Neural crest cell (in vitro differentiated cells): ENCODE measurements at places on chromosomes 1 and 21. TPM values are rescaled to one million over a fixed set of nuclear protein-coding genes. Genes with fewer than 3 reads are reported as not detected.

DNA sequence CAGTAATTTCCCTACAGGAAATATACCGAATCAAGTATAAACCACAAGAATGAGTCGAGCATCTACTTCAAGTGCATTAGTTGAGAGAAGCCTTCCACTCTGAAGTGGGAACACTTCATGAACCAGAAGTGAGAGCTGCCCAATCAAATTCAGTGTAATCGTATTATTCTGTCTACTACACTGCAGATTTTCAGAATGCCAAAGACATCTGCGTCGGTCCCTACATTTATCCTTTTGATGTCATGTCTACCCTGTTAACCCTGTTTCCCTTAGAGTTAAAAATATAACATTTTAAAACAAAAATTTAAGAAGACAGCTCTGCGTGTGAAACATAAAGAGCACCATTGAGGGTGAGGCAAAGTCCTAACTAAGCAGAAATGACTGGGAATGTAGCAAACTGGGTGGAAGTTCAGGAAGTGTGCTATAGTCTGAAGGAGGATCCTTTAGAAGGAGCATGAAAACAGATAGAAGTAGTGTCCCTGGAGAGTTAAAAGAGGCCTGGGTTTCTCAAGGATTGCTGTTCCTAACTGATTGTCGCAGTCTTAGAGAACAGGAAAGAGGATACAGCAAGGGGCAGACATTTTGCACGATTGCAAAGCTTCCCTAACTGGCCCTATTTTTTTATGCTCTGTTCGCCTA lies 291.2 kb downstream of the PTPRC start:
- peak overlapping the region; percentile 75 for H3K4me3 ChIP-seq
- no peaks in the 10 kb centered on the region for H3K27me3 ChIP-seq
- no peaks in the 10 kb centered on the region for H3K36me3 ChIP-seq
- peaks cover 36% of the 10 kb centered on the region for H3K4me1 ChIP-seq

- H3K4me3 ChIP-seq, result no peak overlapping the region
- H3K4me1 ChIP-seq, result peaks cover 10% of the 10 kb centered on the region
- DNase-seq, result no peak
These were observed 15.2 kb downstream of the EPHX1 start for GRCh38 chr1:225825078-225825477.

- H3K4me1 ChIP-seq, result peaks cover 5% of the 10 kb centered on the region
- no peaks in the 10 kb centered on the region for H3K27me3 ChIP-seq
- H3K36me3 ChIP-seq, result no peaks in the 10 kb centered on the region
- DNase-seq, result no peak
These were observed 89.8 kb downstream of the TMEM200B start for GRCh38 chr1:29033829-29034466.

DNA sequence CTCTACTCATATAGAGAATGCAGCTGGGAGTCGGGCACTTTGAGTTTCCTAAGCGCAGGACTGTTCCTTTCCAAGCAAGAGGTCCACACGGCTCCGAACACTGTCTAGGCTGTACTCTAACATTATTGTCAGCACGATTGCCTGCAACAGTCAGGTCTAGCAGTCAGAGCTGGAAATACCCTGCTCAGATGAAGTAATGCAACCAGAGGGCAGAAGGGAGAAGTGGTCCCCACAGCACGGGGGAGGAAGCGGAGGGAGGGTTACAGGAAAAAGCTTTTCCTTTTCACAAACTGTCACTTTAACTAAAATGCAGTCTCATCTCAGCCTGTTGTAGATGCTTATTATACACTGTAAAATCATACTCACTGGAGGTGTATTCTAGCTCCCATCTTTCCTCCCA lies 98.9 kb upstream of the SLC44A3 start:
- H3K4me3 ChIP-seq, result no peak overlapping the region
- H3K36me3 ChIP-seq, result no peaks in the 10 kb centered on the region
- no peaks in the 10 kb centered on the region for H3K27me3 ChIP-seq
- no peaks in the 10 kb centered on the region for H3K4me1 ChIP-seq
- no peak for DNase-seq
- no peak overlapping the region for H3K27ac ChIP-seq

GRCh38 chr1:44036409-44037139 lies 5.3 kb upstream of the SLC6A9 start:
- H3K4me3 ChIP-seq, result peak overlapping the region; percentile 50
- DNase-seq, result peak; percentile 64
- no peaks in the 10 kb centered on the region for H3K27me3 ChIP-seq

GRCh38 chr1:78071696-78072095 lies 25.9 kb downstream of the GIPC2 start:
- no peaks in the 10 kb centered on the region for H3K4me1 ChIP-seq
- H3K27me3 ChIP-seq, result peaks cover 6% of the 10 kb centered on the region
- H3K4me3 ChIP-seq, result no peak overlapping the region
- no peaks in the 10 kb centered on the region for H3K36me3 ChIP-seq
- no peak overlapping the region for H3K27ac ChIP-seq
- DNase-seq, result no peak

DNA sequence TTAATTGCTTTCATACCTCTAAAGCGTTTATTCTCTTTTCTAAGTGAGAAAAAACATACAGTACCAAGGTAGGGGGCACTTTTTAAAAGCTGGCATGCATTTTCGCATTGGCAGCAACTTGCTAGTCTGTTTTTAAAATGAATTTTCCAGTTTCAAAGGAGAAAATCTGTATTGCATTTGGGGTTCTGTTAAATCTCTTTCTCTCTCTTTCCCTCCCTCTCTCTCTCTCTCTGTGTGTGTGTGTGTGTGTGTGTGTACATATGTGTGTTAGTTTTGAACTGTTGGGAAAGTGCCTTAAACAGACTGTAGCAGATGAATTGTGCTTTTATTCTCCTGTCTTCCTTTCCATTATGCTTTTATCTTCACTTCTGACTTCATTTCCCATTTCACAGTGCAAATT lies 7.3 kb downstream of the NIBAN1 start:
- no peak for DNase-seq
- no peak overlapping the region for H3K27ac ChIP-seq
- H3K4me1 ChIP-seq, result peaks cover 4% of the 10 kb centered on the region
- H3K36me3 ChIP-seq, result no peaks in the 10 kb centered on the region

GRCh38 chr1:62436039-62436465 lies 797 bp upstream of the USP1 start:
- no peaks in the 10 kb centered on the region for H3K36me3 ChIP-seq
- peak overlapping the region; percentile 100 for H3K27ac ChIP-seq
- H3K4me1 ChIP-seq, result peaks cover 39% of the 10 kb centered on the region
- DNase-seq, result peak; percentile 90
- H3K4me3 ChIP-seq, result peak overlapping the region; percentile 99

GRCh38 chr1:64231654-64232053 lies 28.2 kb downstream of the UBE2U start:
- no peak for DNase-seq
- H3K4me3 ChIP-seq, result no peak overlapping the region
- H3K27ac ChIP-seq, result no peak overlapping the region

- no peaks in the 10 kb centered on the region for H3K27me3 ChIP-seq
- H3K36me3 ChIP-seq, result peaks cover 21% of the 10 kb centered on the region
- H3K27ac ChIP-seq, result no peak overlapping the region
These were observed 45.7 kb downstream of the PCNT start for GRCh38 chr21:46369520-46370235.

- H3K4me3 ChIP-seq, result no peak overlapping the region
- H3K36me3 ChIP-seq, result peaks cover 9% of the 10 kb centered on the region
- no peak overlapping the region for H3K27ac ChIP-seq
- DNase-seq, result no peak
- no peaks in the 10 kb centered on the region for H3K4me1 ChIP-seq
These were observed 17.9 kb upstream of the DYRK1A start for GRCh38 chr21:37348664-37349063.

- peaks cover 65% of the 10 kb centered on the region for H3K4me1 ChIP-seq
- no peak for DNase-seq
- H3K27me3 ChIP-seq, result no peaks in the 10 kb centered on the region
- peak overlapping the region; percentile 11 for H3K27ac ChIP-seq
- H3K36me3 ChIP-seq, result peaks cover 4% of the 10 kb centered on the region
These were observed 45.9 kb downstream of the ARHGEF10L start for GRCh38 chr1:17585266-17585987.

DNA sequence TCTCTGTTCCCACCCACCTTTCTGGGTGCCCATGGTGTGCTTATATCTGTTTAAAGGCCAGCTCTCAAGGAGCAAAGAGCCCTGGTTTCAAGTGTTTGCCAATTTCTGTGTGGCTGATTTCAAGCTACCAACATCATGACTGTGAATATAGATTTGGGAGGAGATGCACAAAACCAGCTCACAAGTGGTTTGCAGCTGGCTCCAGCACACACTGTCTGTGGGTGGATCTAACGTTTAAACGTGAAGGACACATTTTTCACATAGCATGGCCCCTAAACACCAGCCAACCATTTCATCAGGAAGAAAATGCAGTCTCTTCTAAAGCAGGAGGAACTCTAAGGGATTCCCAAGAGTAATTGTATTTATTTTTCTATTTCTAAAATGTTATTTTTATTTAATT lies 65.2 kb downstream of the FCRL5 start:
- H3K27ac ChIP-seq, result no peak overlapping the region
- H3K36me3 ChIP-seq, result no peaks in the 10 kb centered on the region
- no peak overlapping the region for H3K4me3 ChIP-seq
- no peak for DNase-seq
- H3K4me1 ChIP-seq, result no peaks in the 10 kb centered on the region

DNA sequence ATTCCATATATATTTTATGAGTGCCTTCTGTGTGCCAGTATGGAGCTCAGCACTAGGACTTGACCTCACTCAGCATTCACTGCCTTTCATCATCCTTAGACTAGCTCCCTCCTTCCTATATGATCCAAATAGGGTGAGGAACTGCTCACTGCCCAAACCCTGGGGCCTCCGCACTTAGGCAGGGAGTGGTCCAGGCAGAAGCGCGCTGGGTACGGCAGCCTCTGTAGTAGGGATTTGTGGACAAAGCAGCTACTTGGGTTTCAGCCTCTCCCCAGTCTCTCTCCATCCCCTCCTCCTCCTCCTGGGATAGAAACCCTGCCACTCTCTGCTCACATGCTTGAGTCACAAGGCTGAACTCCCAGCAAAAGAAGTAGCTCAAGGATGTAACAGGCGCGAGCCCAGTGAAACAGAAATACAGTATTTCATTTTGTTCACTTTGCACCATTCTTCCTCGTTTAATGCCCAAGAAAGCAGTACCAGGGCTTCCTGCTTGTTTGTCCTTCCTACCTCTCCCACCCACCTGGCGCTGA lies 32.9 kb downstream of the PLEKHA6 start:
- H3K27me3 ChIP-seq, result no peaks in the 10 kb centered on the region
- no peak overlapping the region for H3K4me3 ChIP-seq
- H3K4me1 ChIP-seq, result peaks cover 32% of the 10 kb centered on the region
- H3K36me3 ChIP-seq, result no peaks in the 10 kb centered on the region
- no peak overlapping the region for H3K27ac ChIP-seq

DNA sequence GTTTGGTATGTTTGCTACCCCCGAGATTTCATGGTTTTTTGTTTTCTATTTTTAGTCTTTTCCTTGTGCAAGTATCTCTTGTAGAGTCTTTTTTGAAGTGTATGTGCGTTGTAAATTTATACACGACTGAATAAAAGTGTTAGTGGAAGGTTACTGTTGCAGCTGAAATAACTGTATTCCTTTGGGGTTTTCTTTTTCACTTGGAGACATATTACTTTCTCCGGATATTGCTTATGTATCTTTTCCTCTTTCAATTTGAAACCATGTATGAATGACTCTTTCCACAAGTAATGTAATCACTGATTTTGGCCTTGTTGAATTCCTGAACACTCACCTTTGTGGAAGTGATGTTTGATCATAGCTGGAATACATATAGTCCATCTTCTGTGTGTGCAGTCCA lies 956 bp downstream of the URB2 start:
- no peaks in the 10 kb centered on the region for H3K27me3 ChIP-seq
- H3K27ac ChIP-seq, result no peak overlapping the region
- no peaks in the 10 kb centered on the region for H3K36me3 ChIP-seq
- H3K4me1 ChIP-seq, result peaks cover 36% of the 10 kb centered on the region
- DNase-seq, result no peak

DNA sequence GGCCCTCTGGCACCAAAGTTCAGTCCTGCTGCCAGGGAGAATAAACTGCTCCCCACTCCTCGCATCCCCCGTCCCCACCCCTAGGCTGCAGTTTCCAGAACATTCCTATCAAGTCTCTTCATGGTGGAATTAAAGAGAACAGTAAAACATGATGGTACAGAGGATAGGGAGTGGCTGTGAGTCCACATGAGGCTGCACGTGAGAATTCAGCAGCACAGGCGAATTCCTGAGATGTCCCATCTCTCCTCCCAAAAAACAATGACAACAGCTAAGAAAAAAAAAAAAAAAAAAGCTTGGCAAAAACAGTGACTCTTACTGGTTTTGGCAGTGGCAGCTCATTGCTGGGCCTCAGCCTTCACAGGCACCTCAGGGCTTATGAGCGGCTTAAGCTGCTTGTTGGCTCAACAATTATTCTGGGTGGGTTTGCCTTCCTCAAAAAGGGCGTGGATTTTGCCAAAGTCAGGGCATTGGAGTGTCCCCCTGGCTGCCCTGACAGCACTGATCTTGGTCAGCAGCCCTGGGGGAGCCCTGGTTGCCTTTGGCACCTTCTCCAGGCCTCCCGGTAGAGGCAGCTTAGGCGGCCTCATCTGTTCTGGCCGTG lies 5.7 kb upstream of the IFFO2 start:
- peaks cover 39% of the 10 kb centered on the region for H3K27me3 ChIP-seq
- H3K36me3 ChIP-seq, result no peaks in the 10 kb centered on the region
- no peak for DNase-seq

DNA sequence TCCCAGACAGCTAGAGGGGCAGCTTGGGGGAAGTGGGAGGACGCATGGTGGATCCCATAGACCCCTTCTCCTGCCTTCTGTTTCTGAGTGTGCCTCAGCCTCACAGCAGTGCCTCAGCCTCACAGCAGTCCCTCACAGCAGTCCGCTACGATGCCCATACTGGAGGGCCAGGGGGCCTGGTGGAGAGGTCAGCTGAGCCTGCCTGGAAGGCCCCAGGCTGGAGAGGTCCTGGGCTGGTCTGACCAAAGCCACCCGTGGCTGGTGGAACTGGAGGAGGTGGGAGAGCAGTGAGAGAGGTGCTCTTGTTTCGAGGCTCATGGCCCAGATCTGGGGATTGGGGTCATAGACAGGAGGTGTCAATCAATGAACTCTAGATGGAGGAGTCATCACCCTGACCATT lies 16.0 kb upstream of the RSPO1 start:
- H3K4me3 ChIP-seq, result no peak overlapping the region
- no peak overlapping the region for H3K27ac ChIP-seq

- no peaks in the 10 kb centered on the region for H3K36me3 ChIP-seq
- peak overlapping the region; percentile 29 for H3K4me3 ChIP-seq
- H3K27me3 ChIP-seq, result peaks cover 100% of the 10 kb centered on the region
These were observed 2.3 kb downstream of the LHX9 start for GRCh38 chr1:197919346-197920066.

GRCh38 chr21:46559291-46559983 lies 45.4 kb downstream of the S100B start:
- peaks cover 18% of the 10 kb centered on the region for H3K36me3 ChIP-seq
- H3K4me1 ChIP-seq, result peaks cover 15% of the 10 kb centered on the region
- no peak for DNase-seq
- peak overlapping the region; percentile 27 for H3K4me3 ChIP-seq
- H3K27me3 ChIP-seq, result no peaks in the 10 kb centered on the region

The NTRK1 gene
- total RNA-seq, result 0.21 and 0.27 TPM in 2 replicates

The PNRC2 gene
- 178 and 189 TPM in 2 replicates for total RNA-seq

The GFI1 gene
- total RNA-seq, result 0.11 and 0.16 TPM in 2 replicates

The ZNF683 gene
- total RNA-seq, result not detected in 2 replicates

The DIRAS3 gene
- 1.1 and 1.4 TPM in 2 replicates for total RNA-seq

The SPRR2G gene
- not detected in 2 replicates for total RNA-seq

The NES gene
- 248 and 265 TPM in 2 replicates for total RNA-seq

The KRTAP12-2 gene
- total RNA-seq, result not detected in 2 replicates

The BRINP3 gene
- total RNA-seq, result 0.45 and 0.77 TPM in 2 replicates

The SDHC gene
- total RNA-seq, result 193 and 200 TPM in 2 replicates

The SLC6A9 gene
- 20.9 and 22.8 TPM in 2 replicates for total RNA-seq

The DIO1 gene
- not detected in 2 replicates for total RNA-seq

The TAS1R1 gene
- not detected in 2 replicates for total RNA-seq

The CFHR5 gene
- not detected in 2 replicates for total RNA-seq

The IFI44 gene
- total RNA-seq, result 0.47 TPM in 1 of 2 replicates, not detected in the other

The C1orf141 gene
- not detected in 2 replicates for total RNA-seq

The KCNA3 gene
- 2.8 TPM in 2 replicates for total RNA-seq

The MTARC1 gene
- 28.3 and 28.5 TPM in 2 replicates for total RNA-seq
